Stimulated activated CD8-positive, alpha-beta memory T cell treated with anti-CD3 and anti-CD28 coated beads, Interleukin-7, amount 100 ng/mL, for 4 hours (primary cell): ENCODE measurements at places on chromosomes 5 and 9.

GRCh38 chr9:91036356-91036755 is 234.7 kb downstream of the SYK start:
- no peak for DNase-seq

DNA sequence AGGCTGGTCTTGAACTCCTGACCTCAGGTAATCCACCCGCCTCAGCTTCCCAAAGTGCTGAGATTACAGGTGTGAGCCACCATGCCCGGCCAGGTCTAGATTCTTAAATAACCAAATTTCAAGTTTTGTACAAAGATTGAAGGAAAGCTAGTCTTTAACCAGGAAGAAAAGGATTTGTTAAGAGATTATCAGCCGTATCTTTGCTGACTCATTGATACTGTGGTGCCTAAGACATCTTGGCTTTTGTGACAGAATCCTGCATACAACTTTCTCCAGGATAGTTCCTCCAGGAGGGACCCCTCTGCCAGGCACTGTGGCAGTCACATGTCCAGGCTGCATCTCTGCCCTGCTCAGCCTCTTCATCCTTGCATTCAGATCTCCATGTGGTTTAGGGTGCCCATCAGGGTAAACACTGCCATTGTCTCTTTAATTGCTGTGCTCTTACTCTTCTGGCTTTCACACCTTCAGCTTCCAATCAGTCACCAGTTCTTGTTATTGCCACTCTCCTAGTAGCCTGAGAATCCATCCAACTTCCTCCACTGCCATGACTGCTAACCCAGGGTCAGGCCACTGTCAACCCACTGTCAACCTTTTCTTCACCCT is 10.0 kb downstream of the MAP3K1 start:
- DNase-seq: no peak

- DNase-seq: no peak
Measured at GRCh38 chr5:9544502-9545135, 1.3 kb downstream of the SEMA5A start.

- DNase-seq: no peak
Measured at GRCh38 chr5:17373406-17373805, 124.6 kb upstream of the TAF11L2 start.

DNA sequence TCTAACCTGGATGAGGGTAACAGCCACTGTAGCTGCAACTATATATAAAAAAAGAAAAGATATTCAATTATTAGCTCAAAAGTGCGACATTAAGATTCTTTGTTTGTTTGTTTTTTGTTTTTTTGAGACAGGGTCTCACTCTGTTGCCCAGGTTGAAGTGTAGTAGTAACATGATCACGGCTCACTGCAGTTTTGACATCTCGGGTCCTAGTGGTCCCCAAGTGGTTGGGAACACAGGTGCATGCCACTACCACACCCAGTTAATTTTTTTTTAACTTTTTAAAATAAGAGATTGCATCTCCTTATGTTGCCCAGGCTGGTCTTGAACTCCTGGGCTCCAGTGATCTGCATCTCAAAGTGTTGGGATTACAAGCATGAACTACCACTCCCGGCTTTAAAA is 61.8 kb downstream of the MEF2C start:
- DNase-seq: no peak

DNA sequence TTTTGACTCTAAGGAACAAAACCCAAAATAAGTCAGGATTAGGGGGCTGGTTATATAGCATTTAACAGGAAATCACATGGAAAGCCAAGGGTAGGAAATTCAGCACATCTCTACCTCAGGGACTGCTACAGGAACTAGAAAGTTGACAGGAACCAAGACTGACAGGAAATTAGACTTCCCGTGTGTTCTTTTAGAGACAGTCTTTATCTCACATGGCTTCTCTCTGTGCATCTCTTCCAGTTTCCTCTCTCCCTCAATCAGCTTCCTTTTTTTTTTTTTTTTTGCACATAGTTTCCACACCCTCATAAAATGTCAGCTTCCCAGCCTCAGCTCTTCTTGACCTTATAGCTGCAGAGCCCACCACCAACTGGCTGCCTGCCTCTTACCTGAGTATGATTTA is 4.8 kb downstream of the RECK start:
- no peak for DNase-seq

GRCh38 chr5:151083081-151083676 is 2.3 kb upstream of the TNIP1 start:
- peak; percentile 50 for DNase-seq

DNA sequence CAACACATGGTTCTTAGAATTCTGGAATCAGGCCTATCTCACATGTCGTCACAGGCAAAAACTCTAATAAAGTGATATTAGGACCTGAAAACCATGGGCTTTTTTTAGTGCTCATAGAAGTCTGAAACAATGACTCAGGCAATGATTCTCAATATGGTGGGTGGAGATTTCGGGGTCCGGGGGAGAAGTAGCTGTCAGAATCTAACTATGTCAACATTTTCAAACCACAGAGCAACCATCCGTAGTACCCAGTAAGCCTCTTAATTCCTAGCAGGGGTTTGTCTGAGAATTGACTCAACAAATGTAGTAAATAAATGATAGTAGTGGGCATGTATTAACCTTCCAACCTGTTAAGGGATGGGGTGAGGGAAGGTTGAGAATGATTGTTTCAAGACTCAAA is 2.6 kb downstream of the AMACR start:
- DNase-seq: no peak
